Endothelial cell (in vitro differentiated cells): ENCODE measurements at places on chromosomes 7 and 10.

GRCh38 chr7:39501358-39501757, 64.8 kb upstream of the YAE1 start:
- DNase-seq: no peak

GRCh38 chr10:63713191-63714144, 192.3 kb downstream of the REEP3 start:
- peak; percentile 43 for DNase-seq

DNA sequence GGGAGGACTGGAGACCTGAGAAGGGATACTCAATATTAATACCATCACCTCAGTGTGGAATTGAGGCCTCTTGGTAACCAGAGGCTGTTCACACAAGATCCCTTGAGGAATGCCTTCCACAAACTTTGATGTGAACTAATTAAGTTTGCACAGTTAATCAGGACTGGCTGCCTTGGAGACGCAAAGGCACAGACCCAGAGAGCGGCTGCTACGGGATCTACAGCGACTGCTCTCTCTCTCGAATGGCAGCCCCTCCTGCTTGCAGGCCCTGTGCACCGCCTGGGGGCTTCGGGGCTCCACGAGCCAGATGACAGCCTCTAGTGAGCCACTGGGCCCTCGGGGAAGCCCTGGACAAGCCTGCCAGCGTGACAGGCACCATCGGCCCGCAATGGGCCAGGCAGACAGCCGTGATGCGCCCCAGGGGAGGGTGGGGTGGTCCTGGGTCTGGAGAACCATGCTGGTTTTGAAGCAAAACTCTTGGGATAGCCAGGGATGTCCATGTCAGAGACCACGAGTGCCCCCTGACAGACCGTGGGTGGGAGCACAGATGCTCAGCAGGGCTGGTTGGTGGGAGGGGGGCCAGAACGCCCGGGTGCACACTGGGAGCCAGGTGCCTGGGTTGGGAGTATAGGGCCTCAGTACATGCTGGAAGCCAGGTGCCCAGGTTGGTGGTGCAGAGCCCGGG, 195.6 kb downstream of the ELFN1 start:
- no peak for DNase-seq

DNA sequence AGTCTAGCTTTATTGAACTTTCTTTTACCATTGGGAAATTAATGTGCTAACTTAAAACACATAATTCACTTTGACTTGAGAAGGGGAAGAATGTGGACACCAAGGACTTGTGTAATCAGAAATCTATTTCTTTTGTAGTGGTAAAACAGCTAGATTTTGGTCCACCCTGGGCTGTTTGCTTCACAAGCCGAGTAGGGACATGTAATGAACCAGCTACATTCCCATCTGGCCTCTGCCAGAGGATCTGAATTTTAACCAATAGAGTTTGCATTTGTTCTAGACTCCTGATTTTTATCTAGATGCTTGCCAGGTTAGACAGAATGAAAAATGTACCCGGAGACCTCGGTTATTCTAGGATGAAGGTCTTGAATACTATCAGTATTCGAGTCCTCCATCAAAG, 1.9 kb downstream of the CACNB2 start:
- no peak for DNase-seq

DNA sequence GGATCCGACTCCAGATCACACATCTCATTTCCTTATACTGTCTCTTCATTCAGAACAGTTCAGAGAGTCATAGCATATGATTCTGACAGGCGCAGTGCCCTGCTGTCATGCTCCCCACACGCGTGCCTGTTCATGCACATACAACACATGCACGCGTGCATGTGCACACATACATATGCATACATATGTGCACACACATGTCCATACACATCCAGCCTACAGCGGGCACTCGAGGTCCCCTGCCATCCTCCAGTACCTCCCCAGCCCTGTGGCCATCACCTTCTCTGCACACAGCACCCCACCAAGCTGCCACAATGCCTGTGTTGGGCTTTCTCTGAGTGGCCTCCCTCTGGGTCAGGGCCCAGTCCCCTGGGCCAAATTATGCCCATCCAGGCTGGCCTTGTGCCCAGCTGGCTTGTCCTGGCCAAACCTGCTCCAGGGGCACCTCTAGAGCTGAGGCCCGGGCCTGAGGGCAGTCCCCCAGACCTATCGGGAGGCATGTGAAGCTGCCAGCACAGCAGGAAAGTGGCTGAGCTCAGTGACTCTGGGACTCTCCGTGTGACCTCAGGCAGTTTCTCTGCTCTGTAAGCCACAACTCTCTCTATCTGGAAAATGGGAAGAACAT, 49.4 kb upstream of the RET start:
- no peak for DNase-seq

DNA sequence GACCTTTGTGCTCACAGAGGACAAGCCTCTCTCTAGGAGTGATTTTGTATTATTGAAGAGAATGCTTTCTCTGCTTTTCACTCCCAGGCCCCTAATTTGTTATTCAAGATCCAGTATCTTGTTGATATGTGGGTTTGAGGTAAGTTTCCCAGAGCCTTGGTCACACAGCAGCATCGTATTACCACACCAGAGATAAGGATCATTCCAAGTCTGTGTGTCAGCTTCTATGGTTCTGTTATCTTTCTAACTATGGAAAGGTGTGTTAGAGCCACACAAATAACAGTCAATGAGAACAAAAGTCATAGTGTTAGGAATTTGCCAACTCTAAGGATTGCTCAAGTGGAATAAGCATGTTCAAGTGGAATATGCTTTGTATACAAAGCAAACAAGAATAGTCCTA, 1208.3 kb downstream of the GATA3 start:
- DNase-seq: no peak

DNA sequence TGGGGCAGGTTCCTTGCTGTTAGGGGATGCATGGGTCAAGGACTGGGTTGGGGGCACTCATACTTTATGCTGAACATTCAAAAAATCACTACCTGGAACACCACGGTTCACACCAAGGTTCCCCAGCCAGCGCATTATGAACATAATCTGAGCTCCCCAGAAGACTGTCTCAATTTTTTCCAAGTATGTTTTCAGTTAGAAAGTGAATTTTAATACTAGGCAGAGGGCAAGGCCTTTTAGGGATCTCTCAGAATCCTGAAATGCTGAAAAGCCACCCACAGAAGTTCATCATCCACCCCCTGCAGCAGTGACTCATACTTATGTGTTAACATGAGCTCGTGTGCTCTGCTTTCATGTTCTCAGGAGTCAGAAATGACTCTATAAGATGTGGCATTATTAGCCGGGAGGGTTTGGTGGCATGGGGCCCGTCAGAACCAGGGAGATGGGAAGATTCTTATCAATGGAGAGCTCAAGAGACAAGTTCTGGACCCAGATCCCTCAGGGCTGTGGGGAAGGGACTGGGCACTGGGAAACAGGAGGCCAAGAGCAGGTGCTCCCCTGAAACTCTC, 185.2 kb upstream of the ITGB1 start:
- no peak for DNase-seq

GRCh38 chr10:123204127-123204461, 49.9 kb downstream of the BUB3 start:
- DNase-seq: no peak

DNA sequence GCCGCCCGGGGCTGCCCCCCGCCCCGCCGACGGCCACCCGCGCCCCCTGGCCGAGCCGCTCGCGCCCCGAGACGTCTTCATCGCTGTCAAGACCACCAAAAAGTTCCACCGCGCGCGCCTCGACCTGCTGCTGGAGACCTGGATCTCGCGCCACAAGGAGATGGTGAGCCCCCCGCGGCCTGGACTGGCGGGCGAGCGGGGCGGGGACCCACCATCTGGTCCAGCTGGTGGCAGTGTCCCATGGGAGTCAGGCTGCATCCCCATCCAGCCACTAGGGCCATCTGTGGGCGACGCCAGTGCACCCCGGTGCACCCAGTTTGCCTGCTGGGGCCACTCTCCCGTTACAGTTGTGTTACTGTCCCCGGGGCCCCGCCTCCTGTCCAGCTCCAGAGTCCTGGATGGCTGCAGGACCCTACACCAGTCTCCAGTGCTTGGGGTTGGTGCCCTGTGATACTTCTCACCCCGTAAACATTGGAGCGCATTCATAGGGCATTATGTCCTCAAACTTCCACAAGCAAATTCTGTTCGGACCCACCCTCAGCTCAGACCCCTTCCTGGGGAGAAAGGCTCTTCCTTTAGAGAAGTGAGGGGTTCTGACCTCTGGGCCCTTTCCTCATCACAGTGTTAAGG, 672 bp downstream of the LFNG start:
- no peak for DNase-seq
